ENCODE measurements at places on chromosomes 1 and 21.

GRCh38 chr1:67652800-67653199, 32.2 kb upstream of the GADD45A start:
- peak; percentile 32 for DNase-seq

DNA sequence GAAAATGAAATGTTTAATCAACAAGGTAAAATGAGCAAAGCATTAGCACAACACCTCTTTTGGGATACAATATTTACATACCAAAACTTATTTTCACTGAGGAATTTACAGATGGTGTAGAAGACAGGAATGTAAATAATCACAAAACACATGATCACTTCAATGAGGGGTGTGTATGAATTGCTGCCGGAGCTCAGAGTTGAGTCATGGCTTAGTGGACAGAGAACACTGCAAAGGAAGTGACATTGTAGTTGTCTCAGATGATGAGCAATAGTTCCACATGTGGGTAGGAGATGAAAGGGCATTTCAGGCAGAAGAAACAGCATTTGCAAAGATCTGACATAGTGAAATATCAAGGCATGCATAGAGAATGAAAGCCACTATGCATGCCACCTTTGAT, 5.6 kb upstream of the KPRP start:
- peak; percentile 54 for DNase-seq

GRCh38 chr1:47650205-47650604, 212.4 kb downstream of the FOXD2 start:
- peak; percentile 87 for DNase-seq

GRCh38 chr1:47128221-47128620, 9.0 kb upstream of the CYP4A22 start:
- DNase-seq = no peak

DNA sequence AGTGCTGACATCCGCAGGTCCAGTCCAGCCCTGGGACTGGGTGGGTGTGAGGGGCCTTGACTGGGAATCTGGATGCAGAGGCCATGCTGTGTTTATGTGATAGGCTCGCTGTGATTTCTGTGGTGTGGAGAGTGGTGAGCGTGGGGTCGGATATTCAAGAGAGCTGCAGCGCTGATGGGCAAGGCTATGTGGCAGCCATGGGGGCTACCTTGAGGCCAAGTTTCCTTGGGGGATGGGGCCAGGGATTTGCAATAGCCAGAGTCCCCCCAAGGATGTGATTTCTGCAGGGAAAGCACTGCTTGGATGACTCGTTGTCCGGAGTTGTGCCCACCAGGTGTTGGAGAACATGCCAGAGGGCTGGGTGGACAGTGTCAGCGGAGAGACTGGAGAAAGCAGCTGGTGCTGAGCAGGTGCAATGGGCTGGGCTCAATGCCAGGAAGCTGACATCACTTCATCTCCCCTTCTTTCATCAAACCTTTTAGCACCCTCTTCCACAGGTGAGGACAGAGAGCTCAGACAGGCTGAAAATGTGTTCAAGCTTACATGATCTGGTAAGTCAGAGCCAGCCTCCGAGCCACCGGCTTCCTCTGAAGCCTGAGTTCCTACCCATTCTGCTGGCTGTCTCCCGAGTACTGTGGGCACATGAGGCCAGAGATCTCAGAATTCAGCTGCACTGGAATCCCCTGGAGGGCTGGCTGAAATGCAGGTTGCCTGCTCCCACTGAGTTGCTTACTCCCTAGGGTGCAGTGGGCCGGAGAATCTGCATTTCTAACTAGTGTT, 132.9 kb downstream of the RHOU start:
- DNase-seq = no peak

- DNase-seq = no peak
Measured at GRCh38 chr1:3717041-3717714, 35.1 kb upstream of the CCDC27 start.

DNA sequence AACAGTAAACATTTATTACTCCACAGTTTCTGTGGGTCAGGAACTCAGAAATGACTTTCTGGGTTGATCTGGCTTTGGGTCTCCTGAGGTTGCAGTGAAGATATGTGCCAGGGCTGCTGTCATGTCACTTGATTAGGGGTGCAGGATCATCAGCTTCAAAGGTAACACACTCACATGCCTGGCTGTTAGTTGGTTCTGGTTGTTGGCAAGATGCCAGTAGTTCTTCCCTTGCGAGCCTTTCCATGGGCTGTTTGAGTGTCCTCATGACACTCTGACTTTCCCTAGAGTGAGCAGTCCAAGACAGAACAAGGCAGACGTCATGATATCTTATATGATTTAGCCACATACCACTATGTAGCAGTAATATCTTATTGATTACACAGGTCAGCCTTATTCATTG, 1.8 kb downstream of the SWT1 start:
- no peak for DNase-seq

DNA sequence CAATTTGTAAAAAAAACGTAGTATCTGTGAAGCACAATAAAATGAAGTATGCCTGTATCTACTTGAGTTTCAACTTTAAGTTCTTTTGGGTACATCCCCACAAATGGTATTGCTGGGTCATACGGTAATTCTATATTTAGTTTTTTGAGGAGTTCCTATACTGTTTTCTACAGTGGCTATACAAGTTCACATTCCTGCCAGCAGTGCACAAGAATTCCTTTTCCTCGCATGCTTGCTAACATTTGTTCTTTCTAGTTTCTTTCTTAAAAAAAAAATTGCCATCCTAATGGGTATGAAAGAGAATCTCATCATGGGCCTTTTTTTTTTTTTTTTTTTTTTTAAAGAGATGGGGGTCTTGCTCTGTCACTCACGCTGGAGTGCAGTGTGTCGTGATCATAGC, 41.9 kb downstream of the UCK2 start:
- peak; percentile 23 for DNase-seq

GRCh38 chr1:32220746-32221580, 1.2 kb downstream of the TMEM234 start:
- no peak for DNase-seq

- peak; percentile 39 for DNase-seq
Measured at GRCh38 chr1:221166559-221167318, 287.5 kb downstream of the HLX start.

- no peak for DNase-seq
Measured at GRCh38 chr1:1984560-1985070, 19.0 kb downstream of the CFAP74 start.

DNA sequence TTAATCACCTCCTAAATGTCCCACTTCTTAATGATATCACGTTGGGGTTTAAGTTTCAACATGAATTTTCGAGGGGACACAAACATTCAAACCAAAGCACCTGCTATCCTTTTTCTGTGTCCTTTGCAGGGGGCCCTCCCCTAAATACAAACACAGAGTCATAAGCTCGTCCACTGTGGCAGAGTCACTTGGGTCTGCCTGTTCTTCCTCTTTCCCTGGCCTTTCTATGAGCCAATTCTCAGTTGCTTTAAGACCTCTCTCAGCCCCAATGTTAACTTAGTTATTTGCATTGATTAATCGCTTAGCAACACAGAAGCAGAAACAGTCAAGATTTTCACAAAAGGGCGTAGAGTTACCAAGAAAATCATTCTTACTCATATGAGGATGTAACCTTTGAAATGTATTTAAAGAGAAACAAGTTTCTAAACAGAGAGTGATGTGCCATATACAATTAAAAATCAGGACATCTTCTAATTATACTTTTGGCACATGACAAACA, 14.9 kb downstream of the APCS start:
- no peak for DNase-seq

DNA sequence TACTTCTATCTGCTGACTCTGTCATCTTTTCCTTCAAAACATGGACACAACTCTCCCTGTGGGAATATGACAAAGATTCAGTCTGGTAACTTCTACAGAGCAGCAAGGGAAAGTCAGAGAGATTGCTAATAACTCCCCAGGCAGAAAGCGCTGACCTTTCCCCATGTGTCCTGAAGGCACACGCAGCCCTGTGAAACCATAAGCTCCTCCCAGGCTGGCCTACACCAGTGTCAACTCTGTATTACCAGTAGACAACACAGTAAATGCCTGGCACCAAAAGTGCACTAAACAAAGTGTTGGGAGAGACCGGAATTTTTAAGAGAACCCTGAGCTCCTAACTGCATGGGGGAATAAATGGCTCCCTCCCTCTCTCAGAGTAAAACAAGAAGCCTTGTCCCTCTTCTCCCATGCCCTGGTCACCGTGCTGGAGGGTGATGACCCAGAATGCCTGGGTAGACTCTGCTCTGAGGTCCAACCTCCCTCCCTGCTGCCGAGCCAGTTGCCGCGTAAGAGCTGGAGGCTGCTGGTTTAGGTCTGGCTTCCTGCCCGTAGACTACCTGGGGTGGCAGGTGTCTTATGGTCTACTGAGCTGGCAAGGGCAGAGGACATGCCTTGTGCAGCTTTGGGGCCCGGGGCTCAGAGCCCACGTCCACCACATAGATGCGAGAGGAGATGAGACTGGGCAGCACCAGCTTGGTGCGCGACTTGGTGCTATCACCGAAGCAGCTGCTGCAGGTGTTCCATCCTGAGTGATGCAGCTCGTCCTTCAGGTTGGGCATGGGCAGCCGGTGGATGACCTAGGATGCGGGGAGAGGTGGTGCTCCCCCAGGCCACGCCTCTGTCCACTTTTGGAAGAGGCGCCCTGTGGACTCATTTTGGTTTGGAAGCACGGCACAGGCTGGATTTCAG, 3.9 kb downstream of the SELENBP1 start:
- DNase-seq = no peak

GRCh38 chr1:173431304-173432045, 45.7 kb upstream of the PRDX6 start:
- peak; percentile 88 for DNase-seq

- peak; percentile 74 for DNase-seq
Measured at GRCh38 chr1:64172458-64172983, 30.9 kb upstream of the UBE2U start.

DNA sequence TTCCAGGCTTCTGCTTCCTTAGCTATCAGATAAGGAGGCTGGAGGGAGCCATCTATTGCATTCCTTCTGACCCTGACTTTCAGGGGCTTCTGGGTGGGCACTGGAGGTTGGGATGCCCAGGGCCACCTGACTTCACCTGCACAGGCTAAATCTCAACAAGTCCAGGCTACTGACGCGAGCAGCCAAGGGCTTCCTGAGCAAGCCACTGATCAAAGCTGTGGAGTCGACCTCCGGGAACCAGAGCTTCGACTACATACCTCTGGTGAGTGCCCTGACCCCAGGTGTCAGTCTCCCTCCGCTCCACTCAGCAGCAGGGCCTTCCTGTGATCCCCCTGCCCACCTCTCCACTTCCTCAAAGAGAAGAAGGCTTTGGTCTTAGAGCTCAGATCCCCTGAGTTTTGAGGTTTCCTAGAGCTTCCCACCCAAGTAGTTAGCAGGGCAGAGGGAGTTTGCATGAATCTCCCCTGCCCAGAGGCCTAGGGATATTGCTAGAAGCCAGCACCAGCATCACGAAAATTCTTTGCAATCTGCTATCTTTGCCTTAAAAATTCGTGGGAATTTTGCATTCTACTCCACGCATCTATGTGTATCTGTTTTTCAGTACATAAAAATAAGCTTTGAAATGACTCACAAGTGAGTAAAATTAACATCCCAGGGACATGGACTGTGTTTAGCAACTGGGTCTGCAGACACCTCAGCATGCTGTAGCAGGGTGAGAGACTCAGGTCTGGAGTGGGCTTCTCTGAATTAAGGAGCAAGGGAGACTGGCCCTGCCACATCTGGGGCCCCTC, 61.4 kb downstream of the VWA5B1 start:
- DNase-seq = no peak

DNA sequence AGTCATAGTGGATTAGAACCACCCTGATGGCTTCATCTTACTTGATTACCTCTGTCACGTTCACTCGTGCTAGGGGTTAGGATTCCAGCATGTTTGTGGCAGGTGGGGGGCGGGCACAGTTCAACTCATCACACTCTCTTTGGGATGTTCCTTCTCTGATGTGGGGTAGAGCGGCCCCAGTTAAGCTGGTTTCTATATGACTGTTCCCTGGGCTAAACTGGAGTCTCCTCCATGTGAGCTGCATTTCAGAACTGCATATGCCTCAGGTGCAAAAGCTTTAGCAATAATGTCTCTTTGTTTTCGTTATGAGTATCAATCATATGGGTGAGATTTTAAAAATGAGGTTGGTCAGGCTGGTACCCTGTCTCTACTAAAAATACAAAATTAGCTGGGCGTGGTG, 393.2 kb downstream of the RPS6KC1 start:
- no peak for DNase-seq

DNA sequence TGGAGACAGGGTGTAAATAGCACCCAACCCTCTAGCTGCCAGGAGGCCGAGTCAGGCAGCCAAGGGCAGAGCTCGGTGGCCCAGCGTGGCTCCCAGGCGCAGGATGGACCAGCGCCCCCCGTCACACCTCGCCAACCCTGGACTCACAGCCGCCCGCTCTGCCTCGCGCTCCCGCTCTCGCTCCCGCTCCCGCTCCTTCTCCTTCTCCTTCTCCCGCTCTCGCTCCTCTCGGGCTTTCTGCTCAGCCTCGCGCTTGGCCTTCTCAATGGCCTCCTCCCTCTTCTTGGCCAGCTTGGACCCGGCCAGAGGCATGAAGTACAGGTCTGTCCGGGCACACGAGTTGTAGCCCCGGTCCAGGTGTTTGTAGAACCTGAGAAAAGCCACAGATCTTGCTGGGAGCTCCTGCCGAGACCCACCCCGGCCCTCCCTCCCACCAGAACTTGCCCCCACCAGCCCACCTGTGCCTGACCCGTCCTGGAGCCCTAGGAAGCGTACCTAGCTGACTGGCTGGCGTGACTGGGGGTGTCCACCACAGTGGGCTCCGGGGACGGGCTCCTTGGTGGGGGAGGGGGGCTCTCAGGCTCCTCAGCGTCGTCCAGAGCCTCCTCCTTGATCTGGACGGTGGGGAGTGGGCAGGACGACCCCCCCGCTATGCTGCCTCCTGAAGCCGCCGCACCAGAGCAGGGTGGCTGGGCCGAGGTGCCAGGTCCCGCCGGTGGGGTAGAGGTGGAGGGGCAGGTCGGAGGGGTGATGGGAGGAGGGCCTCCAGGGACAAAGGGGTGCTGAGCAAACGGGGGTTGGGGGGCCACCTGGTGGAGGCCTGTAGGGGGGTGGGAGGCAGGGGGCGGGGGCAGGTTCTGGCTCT, 41.9 kb downstream of the SLC45A1 start:
- DNase-seq = no peak

DNA sequence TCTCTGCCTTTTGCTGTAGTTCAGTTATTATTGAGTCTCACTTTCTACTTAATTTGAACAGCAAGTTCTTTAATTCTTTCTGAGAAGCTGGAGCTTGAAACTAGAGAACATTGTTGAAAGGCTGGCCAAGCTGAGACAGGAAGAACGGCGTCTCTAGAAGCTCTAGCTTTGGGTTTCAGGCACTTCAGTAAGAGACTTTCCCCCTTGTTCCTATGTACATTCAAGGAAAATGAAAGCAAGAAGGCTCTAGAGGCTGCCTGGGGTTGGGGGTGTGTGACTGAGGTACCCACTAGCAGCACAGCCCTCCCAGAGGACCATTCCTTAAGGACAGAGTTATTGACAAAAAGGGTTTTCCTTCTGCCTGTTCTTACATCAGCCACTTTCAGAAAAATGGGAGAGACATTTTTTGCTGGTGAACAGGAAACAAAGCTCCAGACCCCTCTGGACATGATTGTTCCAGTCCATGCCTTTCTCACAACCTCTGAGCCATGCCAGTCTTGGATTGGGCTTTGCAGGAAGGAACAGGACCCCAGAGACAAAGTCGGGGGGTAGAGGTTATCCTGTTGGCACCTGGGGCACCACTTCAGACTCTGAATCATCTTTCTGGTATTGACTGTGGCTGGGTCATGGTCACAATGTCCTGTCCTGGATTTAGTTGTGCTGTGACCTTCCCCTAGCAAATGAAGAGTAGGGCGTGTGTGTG, 63.1 kb downstream of the LAMC2 start:
- no peak for DNase-seq

GRCh38 chr1:61081144-61081685, 1.1 kb upstream of the NFIA start:
- DNase-seq = no peak
